ENCODE measurements at places on chromosomes 1 and 21.

GRCh38 chr1:26017606-26018005, 4.0 kb upstream of the EXTL1 start:
- DNase-seq, result no peak

- DNase-seq, result no peak
Observed at GRCh38 chr1:92511541-92511940, 24.8 kb upstream of the GFI1 start.

GRCh38 chr1:82152356-82153271, 351.9 kb downstream of the ADGRL2 start:
- DNase-seq, result no peak

DNA sequence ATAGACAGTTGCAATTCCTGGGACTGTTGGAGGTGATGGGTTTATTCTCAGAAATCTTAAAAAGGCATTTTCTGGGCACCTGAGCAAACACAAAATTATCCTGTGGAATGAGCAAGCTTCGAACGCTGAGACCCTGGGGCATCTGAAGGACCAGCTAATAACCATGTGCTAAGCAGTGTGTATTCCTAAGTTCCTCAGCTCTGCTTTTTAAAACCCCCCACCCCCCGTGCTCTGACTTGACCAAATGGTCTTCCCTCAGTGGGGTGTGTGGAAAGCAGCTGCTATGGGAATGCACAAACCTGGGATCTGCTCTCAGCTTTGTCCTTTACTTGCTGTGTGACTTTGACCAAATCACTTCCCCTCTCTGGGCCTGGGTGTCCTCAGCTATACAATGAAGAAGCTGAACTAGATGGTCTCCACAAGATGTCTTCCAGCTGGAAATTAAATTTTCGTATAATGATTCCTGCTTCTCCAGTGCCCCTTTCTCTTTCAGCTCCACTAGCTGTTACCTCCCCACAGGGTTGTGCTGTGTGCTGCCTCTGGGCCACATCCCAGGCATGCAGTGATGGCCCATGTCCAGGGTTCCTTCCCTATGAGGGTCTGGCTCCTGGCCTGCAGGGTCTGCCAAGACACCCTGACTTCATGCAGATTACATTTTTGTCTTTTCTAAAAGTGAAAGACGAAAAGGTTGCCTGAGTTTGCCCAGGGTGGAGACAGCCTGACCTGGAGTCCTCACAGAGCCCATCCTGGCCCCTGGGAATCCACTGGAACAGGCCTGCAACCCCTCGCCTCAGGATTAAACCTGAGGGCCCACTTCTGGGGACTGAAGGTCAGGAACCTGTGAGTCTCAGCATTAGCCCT, 14.9 kb upstream of the CD247 start:
- no peak for DNase-seq

DNA sequence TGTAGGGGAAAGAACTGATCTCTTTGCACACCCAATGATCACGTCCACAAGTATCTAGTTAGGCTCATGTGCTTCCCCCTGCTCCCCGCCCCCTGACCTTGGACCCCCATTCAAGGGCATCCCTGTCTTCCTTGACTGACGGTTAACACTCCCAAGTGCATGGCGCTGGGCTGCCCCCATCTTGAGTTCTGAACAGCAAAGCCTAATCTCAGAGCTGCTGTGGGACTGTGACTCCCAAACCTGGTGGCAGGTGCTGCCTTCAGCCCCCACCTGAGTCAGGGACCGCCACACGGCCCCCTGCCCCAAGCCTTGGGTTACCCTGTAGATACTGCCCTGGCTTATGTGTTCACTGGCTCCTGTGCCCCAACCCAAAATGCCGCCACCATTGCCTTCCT, 925 bp downstream of the TNNI1 start:
- DNase-seq, result no peak

GRCh38 chr1:8091691-8092090, 65.6 kb upstream of the ERRFI1 start:
- DNase-seq, result no peak

DNA sequence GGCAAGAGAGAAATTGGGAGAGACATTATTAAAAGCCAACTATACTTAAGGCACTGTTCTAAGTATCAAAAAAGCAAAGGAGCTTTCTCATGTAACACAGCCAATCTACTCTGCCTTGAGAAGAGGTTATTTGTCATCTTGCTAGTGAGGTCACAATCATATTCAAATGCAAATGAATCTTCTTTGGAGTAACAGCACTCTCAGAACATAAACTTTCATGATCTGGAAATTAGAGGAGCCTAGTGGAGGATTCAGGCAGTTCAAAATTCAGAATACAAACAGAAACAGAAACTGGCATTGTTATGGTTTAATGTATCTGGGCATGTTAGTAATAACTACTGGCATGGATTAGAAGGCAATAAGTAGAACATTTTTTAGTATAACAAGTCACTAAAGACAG, 57.4 kb downstream of the ARID4B start:
- DNase-seq, result no peak

DNA sequence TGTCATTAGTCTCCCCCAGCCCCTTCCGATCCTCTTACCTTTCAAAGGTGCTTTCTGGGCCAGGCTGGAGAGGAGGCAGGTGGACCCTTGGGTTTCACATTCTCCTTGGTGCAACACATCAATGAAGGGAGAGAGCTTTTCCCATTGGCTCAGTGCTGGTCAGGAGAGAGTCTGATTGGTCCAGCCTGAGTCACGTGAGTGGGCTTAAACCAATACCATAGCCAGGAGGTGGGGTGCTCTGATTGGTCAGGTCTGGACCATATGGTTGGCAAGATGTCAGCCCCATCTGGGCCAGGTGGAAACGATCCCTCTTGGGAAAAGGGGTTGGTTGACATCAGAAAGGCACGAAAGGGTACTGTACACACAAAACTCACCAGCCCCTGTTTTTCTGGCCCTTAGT, 44.8 kb upstream of the ABCG1 start:
- no peak for DNase-seq

GRCh38 chr1:169681140-169681539, 30.3 kb downstream of the SELL start:
- DNase-seq, result no peak

- no peak for DNase-seq
Observed at GRCh38 chr1:92583821-92584760, 97.4 kb upstream of the GFI1 start.

DNA sequence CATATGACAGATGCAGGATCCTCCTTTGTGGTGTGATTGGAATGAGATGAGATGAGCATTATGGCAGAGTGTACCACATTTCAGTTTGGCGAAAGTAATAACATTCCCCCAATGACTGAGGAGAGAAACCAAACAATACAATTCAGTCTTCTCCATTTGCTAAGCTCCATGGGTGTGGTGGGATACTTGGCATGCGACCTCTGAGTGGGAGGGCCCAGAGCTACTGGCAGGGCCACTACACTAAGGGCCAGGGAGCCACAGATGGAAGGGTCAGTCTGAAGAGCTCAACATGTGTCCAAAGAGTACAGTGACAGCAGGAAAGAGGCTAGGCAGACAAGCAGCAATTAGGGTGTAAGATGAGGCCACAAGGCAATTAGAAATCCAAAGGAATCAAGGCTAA, 23.8 kb upstream of the PAXBP1 start:
- DNase-seq, result no peak

DNA sequence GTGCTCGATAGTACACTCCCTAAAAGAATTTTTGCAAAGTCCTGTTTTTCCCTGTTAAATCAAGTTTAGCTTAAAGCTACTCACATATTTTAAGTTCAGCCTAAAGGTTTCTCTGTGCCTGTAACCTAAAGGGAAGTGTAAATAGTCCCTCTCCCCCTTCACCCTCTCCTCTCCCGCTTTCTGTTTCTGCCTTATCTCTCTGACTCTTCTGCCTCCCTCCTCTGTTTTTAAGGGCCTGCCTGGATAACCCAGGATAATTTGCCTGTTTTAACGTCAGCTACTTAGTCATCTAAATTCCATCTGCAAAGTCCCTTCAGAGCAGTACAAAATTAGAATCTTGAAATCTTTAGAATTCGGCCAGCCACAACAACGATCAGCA, 92.6 kb downstream of the NID1 start:
- no peak for DNase-seq

DNA sequence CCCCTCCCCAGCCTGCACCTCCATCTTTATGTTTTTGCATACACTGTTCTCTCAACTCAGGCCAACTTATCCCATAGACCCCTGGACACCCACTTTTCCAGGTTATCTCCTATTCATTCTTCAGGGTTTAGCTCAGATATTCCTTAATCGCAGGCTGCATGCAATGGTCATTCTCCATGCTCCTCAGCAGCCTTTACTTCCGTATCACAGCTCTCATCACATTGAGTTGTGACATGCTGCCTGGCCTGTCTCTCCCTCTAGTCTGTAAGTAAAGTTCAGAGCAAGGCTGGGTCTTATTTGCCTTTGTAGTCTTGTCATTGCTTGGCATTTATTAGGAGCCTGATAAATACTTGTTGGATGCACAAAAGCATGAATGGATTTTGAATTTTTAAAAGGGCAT, 6.9 kb downstream of the DNAJC6 start:
- no peak for DNase-seq

DNA sequence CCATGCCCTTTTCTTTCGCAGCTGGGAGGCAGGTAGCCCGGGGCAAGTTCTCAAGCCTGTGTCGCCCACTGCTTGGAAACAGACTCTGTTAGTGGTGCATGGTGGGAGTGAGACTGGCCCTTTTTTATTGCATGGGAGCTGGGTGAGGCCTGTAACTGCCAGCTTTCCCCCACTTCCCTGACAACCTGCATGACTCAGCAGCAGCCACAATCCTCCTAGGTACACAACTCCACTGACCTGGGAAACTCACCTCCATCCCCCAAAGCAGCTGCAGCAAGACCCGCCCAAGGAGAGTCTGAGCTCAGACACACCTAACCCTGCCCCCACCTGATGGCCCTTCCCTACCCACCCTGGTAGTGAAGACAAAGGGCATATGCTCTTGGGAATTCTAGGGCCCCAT, 25.8 kb downstream of the PIGP start:
- DNase-seq, result no peak

DNA sequence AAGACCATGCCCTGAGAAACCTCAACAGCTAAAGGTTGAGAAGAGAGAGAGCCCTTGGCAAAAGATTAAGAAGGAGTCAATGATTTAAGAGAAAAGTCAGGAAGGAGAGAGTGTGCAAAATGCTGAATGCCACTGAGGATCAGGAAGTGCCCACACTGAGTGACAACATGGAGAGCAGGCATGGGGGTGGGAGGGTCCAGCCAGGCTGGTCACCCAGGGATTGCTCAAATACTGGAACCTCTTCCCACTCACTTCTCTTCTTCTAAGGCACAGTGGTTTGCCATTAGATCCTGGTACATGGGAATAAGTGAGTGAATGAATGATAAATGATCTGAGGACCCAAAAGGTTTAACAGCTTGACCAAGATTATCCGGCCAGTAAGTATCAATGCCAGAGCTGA, 11.1 kb downstream of the PRR9 start:
- DNase-seq, result no peak

GRCh38 chr1:65330822-65331221, 21.5 kb downstream of the DNAJC6 start:
- DNase-seq, result no peak

GRCh38 chr1:19043579-19044443, 87.3 kb upstream of the IFFO2 start:
- no peak for DNase-seq

DNA sequence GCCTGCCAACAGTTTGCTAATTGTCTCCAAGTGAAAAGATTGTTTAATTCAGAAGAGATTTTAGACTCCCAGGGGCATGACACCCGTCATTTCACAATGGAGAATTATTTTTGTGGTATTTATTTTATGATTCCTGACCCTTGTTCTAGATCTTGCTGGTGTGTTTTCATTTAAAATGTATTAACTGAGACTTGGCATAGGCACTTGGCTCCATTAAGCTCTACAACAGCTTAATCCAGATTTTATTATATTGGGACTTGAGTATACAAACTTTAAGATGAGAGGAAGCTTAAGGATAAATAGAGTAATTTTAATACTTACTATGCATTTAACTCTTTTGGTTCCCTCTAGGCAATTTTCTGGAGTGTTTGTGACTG, 101.3 kb upstream of the KCNE2 start:
- DNase-seq, result no peak

GRCh38 chr21:37704751-37705150, 211.5 kb downstream of the KCNJ6 start:
- DNase-seq, result no peak

DNA sequence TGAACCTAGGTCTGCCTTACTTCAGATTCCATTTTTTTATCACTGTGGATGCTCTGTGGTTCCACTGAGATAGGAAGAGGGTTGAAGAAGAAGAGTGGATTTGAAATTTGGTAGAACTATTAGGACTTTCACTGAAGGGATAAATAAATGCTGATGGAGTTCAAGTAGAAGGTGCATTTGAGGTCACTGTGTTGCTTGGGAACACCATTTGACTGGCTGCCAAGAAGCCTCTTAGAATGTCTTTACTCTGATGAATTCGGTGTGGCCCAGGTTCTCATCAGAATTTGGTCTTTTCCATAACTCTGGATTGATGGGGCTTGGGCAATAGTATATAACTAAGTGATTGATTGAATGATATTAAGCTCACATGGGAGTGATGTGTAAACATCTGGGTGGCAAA, 11.9 kb downstream of the XPR1 start:
- DNase-seq, result no peak

GRCh38 chr1:2966449-2967328, 54.6 kb upstream of the ACTRT2 start:
- DNase-seq, result no peak

GRCh38 chr1:245582026-245582425, 427.2 kb downstream of the KIF26B start:
- no peak for DNase-seq

GRCh38 chr1:108109295-108109973, 90.7 kb downstream of the SLC25A24 start:
- DNase-seq, result no peak

DNA sequence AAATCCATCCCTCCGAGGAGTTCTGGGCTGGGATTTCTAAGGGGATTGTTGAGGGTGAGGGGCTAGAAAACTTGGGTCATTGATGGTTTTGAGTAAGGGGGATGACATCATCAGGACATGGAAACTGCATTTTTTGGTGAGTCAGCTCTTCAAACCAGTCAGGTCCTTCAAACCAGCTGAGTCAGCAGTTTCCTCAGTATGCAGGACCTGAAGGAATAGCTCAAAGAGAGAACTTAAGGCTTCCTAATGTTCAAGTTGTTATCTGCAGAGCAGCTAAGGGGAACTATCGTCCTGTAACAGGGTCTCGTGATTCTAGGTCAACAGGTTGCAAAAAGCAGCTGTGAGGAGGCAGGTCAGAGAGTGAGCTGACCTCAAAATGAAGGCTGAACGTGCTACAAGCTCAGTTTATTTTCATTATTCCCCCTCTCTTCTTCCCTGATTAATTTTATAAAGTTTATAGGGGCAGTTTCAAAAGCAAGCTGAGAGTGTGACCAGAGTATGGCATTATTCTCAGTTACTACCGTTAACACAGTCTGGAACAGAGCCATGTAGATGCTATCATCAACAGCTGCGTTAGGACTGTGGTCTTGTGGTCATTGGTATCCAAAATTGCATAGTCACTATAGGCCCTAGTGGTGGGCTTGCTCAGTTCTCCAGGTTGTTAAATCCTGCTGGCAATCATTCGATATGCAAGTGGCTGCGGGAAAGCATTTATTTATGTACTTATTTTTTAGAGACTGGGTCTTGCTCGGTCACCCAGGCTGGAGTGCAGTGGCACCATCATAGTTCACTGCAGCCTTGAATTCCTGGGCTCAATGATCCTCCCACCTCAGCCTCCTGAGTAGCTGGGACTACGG, 10.7 kb upstream of the SDC3 start:
- DNase-seq, result no peak

- no peak for DNase-seq
Observed at GRCh38 chr1:225655509-225656258, 2.8 kb upstream of the ENAH start.
